Sigmoid colon (tissue), 7 donors: ENCODE measurements at places on chromosomes 7 and 10. TPM values are rescaled to one million over a fixed set of nuclear protein-coding genes. Genes with fewer than 3 reads are reported as not detected.

DNA sequence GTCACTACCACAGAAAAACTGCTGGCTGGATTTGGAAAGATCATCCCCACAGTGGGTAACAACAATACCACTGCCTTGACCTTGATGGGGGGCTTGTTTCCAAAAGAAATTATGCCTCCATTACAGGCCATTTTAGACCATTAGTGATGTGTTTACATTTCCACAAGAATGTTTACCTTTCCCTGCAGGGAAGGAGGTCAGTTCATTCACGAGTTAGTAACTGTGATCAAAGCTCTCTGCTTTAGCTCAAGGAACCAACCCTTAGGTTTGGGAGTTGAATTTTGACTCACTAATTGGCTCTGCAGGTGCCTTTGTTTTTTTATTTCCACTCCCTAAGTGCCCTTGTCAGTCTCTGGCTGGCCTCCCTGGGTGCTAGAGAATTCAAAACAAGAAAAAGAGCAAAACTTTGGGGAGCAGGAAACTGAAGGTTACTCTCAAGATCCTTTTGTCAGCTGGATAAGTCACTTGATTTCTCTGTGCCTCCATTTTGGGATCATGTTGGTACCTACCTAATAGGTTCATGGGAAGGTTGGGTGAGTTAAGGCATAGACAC, 41.1 kb upstream of the NUPR2 start:
- no peak overlapping the region for H3K4me3 ChIP-seq
- no peaks in the 10 kb centered on the region for H3K36me3 ChIP-seq
- H3K27me3 ChIP-seq: no peaks in the 10 kb centered on the region
- no peaks in the 10 kb centered on the region for H3K4me1 ChIP-seq
- DNase-seq: no peak
- H3K27ac ChIP-seq: no peak overlapping the region

GRCh38 chr10:71584902-71585563, 134.5 kb downstream of the C10orf105 start:
- H3K4me1 ChIP-seq: no peaks in the 10 kb centered on the region
- H3K36me3 ChIP-seq: no peaks in the 10 kb centered on the region
- no peak overlapping the region for H3K27ac ChIP-seq
- DNase-seq: no peak

DNA sequence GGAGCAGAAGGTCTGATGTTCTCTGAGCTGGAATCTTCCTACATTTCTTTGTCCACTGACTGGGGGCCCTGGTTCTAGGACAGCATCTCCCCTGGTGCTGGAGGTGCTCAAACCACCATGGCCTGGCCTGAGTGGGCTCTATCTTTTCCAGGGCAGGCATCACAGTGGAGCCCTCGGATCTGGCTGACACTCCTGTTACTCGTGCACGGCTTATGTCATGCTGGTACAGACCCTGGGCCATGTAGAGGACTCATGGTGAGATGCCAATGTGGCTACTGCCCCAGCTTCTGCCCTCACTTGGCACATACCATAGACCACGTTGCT, 96.0 kb downstream of the HIPK2 start:
- peaks cover 20% of the 10 kb centered on the region for H3K4me1 ChIP-seq
- H3K4me3 ChIP-seq: no peak overlapping the region
- DNase-seq: no peak
- no peaks in the 10 kb centered on the region for H3K36me3 ChIP-seq
- H3K27ac ChIP-seq: no peak overlapping the region

DNA sequence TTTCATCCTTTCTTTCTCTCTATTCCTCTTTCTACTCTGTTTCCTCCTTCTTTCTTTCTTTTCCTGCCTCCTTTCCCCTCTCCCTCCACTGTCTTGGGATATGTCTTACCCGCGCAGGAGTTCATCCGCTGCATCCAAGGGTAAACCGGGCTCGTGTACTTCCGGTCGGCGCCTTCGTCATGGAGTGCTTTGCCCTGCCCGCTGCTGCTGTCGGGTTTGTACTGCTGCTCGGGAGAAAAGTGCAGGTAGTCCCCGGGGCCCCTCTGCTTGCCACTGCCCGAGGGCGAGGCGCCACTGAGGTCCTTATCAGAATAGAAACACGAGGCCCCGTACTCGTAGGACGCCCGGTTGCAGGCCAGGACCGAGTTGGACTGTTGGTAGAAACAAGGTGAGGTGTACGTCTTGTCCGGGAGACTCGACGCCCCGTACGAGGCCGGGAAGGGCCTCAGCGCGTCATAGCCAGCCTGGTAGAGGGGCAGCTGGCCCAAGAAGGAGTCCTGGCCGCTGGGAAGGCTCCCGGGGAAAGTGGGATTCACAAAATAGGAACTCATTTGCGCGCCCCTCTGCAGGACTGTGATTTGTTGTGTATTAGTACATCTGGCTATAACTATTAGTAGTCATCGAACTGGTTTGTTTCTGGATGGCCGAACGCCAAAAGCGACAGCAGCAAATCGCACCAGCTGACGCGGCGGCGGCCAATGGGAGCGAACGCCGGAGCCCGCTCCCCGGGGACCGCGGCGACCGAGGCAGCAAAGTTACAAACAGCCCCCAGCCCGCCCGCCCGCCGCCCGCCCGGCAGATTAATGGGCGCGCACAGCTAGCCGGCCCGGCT, at the start of gene HOXA6:
Gene HOXA6, minus strand, starts transcription at position 576 of the 832 bp plus-strand sequence. Its CDS starts 25 bp downstream, at position 551.
- peaks cover 22% of the 10 kb centered on the region for H3K36me3 ChIP-seq
- peak; percentile 89 for DNase-seq
- H3K27ac ChIP-seq: no peak within 1 kb of the TSS
- H3K4me3 ChIP-seq: peak within 1 kb of the TSS; percentile 33

GRCh38 chr10:102791754-102792395, 45.3 kb downstream of the CYP17A1 start:
- H3K27ac ChIP-seq: peak overlapping the region; percentile 61
- no peaks in the 10 kb centered on the region for H3K27me3 ChIP-seq
- no peak for DNase-seq
- H3K4me1 ChIP-seq: peaks cover 71% of the 10 kb centered on the region

- no peaks in the 10 kb centered on the region for H3K27me3 ChIP-seq
- DNase-seq: no peak
- H3K4me3 ChIP-seq: no peak overlapping the region
- no peak overlapping the region for H3K27ac ChIP-seq
Measured at GRCh38 chr7:54729107-54729506, 29.9 kb downstream of the SEC61G start.

DNA sequence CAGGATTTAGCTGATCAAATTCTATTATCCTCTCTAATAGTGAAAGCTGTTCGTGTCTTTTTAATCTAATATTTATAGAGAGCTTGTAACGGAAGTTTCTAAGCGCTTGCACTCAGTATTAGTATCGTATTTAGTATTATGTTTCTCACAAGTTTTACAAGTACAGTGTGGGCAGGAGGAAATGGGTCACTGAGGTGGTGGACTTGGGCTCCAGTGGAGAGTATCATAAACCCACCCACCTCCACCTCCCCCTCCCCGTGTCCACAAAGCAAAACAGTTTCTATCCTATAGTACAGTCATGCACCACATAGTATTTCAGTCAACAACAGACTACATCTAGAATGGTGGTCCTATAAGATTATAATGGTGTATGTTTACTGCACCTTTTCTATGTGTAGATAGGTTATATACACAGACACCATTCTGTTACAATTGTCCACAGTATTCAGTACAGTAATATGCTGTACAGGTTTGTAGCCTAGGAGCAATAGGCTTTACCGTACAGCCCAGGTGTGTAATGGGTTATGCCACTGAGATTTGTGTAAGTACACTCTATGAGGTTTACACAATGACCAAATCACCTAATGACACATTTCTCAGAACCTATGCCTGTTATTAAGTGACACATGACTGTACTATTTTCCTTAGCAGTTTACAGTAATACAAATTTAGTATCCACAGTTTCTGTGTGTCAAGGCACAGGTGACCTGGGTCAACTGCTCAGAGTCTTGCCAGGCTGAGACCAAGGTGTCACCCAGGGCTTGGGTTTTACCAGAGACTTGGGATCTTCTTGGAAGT, 1021.3 kb upstream of the C7orf33 start:
- H3K27me3 ChIP-seq: no peaks in the 10 kb centered on the region
- H3K36me3 ChIP-seq: no peaks in the 10 kb centered on the region

The ITPRID1 gene
- total RNA-seq: not detected
